ENCODE measurements at places on chromosomes 12 and 14. TPM values are rescaled to one million over a fixed set of nuclear protein-coding genes. Genes with fewer than 3 reads are reported as not detected.

Gene SSTR1
- not detected for total RNA-seq

Gene TDRD9
- total RNA-seq: 0.54 TPM

Gene PGF
- total RNA-seq: 0.21 TPM

DNA sequence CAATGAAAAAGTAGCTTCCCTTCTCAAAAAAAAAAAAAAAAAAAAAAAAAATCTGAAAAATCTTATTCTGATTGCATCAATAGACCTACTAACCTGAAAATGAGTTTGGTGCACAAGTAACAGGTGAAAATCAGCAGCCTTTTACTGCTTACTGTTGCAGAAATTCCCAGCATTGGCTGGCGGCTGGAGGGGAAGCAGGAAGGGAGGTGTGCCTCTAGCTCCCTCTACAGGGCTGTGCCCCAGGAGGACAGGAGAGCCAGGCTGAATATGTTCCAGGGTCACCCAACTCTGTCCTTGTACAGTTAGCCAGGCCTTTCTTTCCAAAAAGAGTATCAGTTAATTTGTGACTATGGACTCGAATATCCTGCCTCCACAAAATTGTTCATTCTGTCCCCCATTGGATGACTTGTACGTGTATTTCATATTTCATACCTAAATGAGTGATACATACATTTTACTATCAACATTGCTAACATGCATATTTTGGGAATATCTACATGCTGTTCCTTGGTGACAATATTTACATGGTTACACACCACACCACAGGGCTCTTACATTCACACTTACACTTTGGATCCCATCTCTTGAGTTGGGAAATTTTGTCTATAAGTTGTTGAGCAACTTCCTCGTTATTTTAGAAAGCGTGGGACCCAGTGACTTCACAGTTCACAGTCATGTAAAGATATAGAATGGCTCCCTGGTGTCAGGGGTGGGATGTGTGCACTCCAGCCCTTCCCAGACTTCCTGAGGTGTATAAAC is 124.8 kb downstream of the SAMD4A start:
- DNase-seq: peak; percentile 36

GRCh38 chr14:29236848-29237247 is 470.3 kb downstream of the FOXG1 start:
- DNase-seq: no peak

DNA sequence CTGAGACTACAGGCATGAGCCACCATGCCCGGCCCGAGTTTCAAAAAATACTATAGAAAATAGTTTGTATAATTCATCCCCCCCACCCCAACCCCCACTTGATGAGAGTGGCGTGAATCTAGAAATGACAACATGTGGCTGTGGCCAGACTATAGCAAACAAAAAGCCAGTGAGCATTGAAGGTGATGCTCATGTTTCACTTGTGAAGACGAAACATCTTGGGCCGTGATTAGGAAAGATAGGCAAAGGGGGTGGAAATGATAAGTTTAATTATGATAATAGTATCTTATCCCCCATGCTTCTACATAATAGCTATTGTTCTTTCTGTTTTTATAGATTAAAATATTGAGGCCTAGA is 8.5 kb downstream of the BORCS5 start:
- DNase-seq: no peak

DNA sequence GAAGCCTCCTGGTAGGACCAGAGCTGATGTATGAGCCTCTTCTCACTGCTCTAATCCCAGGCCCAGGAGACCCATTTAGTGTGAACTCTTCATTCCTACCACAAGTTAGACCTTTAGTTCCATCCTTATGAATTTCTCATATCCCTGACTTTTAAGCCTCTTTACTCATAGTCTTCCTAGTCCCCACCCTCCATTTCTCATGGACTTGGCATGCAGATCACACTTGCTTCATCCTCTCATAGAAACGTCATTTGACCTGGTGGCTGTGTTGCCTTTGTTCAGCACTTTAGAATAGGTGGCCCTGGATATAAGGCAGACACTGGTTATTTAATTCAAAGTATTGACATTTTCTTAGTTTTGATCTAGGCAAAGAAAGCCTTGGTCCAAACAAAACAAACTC is 99.5 kb downstream of the SLC16A7 start:
- DNase-seq: no peak

GRCh38 chr12:116171549-116171948 is 105.9 kb downstream of the MED13L start:
- DNase-seq: no peak

All from activated naive CD8-positive, alpha-beta T cell treated with anti-CD3 and anti-CD28 coated beads for 36 hours (primary cell).